ENCODE measurements at places on chromosomes 1 and 21.

DNA sequence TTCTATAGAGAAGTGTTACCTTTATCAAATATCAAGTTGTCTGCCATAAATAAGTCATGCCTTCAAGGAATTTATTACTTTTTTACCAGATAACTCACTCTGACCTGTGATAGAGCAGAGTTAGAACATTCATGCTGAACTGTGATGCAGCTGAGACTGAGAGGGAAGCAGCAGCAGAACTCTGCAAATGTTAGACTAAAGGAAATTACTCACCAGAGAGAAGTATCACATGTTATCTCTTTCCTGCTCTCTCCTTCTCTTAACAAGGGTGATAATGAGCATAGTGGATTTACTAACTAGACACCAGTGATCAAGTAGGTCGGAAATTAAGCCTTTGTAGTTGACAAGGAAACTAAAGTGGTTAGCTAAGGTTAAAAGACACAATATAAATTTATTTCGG, 181.6 kb downstream of the RASAL2 start:
- no peak for DNase-seq

- DNase-seq, result no peak
Measured at GRCh38 chr1:218809061-218809460, 364.6 kb upstream of the LYPLAL1 start.

DNA sequence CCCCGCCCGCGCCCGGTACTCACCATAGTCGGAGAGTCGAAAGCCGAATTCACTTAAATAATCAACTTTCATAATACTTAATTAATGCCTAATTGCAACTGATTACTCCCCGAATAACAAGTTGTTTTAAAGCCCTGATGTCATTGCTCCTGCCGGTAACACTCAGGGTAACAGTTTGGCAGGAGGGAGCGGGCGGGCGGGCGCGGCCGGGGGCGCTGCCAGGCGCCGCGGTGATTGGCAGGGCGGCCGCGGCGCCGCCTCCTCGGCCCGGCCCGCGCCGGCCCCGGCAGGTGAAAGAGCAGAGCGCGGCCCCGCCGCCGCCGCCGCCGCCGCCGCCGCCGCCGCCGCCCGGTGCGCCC, 102.2 kb downstream of the CASZ1 start:
- peak; percentile 82 for DNase-seq

- DNase-seq, result no peak
Measured at GRCh38 chr21:42453224-42453985, 42.6 kb downstream of the RSPH1 start.

DNA sequence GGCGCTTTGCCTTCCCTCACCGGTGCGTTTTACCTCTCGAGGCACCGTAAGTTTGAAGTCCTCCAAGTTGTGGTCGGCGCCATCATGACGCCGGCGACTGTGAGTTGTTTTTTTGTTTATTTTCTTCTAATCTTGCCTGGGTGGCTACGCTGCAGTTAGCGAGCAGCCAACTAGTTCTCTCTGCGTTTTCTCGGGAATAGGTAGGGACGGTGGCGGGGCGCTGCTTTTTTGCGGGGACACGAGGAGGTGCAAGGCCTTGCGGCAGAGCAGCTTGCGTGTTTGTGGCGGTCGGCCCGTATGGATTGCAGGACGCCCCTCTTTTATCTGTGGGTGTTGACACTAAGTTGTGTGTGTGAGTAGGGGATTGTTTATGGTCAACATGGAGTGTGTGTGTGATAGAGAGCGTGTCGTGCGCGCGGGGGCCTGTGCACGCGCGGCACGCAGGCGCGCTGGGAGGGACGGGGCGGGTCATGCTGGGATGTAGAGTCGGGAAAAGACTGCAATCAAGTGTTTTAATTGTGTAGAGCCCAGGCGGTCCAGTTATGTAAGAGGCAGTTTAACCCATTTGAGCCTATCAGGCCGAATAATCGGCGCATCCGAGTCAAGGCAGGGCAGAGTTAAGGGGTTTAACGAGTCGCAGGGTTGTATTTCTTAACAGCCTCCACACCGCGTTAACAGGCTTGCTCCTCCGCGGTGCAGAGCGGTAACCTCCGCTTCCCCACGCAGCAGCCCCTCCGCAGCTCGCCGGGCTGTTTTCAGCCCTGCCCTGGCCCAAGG, 1.2 kb upstream of the NEGR1 start:
- no peak for DNase-seq

DNA sequence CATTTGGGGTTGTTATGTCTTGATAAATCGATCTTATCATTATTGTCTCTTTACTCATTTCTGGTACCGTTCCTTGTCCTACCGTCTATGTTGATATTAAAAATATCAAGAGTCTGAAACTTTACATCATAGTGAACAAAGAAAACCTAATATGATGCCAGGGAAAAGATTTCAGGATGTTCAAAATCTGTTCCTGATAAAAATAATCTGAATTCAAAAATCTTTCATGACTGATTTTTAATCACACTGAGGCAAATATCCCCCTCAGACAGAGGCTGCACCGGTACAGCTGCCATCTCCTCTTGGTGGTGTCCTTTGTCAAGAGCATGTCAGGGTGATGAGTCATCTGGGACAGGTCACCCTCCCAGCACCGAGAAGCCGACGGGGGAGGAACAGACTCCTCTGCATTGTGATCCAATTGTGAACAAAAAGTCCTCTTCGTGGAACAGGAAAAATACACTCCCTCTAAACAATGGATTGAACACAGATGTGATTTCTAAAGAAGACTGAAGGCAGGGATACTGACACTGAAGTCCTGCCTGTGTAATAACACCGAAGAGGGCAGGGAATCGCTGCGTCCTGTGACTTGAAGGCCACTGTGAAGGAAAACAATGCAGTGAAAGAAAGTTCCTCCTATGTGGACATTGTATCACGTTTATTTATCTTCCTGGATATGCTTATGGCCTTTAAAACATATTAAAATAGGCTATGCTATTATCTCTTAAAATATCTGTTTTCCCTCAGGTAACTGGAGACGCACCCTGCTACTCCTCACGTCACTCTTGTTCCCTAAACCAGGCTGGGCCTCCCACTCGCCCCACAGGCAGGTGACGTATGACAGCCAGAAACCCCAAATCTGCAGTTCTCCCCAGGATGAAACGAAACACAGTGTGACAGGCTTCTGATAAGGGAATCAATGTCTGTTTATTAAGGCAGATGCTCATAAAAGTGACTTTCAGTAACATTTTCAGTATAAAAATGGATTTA, 4.3 kb upstream of the SPATC1L start:
- DNase-seq, result no peak
